Activated naive CD8-positive, alpha-beta T cell treated with anti-CD3 and anti-CD28 coated beads, Interleukin-2, amount 10 ng/mL, durations not matched to agents 7 days and 5 days (primary cell): ENCODE measurements at places on chromosomes 7 and 10. TPM values are rescaled to one million over a fixed set of nuclear protein-coding genes. Genes with fewer than 3 reads are reported as not detected.

DNA sequence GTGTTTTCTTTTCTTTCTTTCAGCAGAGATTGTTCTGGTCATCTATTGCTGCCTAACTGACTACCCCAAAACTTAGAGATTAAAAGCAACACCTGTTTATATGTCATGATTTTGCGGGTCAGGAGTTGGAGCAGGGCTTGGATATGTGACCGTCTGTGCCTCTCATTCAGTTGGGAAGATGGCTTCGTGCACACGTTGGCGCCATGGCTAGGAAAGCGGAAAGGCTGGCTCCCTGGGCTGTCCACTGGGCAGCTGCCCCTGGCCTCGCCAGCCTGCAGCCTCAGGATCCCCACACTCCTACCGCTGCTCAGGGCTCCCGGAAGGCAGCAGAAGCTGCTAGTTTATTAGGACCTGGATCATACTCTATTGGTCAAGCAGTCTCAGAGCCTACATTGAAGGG lies 638.1 kb upstream of the FOXK1 start:
- no peak for DNase-seq

DNA sequence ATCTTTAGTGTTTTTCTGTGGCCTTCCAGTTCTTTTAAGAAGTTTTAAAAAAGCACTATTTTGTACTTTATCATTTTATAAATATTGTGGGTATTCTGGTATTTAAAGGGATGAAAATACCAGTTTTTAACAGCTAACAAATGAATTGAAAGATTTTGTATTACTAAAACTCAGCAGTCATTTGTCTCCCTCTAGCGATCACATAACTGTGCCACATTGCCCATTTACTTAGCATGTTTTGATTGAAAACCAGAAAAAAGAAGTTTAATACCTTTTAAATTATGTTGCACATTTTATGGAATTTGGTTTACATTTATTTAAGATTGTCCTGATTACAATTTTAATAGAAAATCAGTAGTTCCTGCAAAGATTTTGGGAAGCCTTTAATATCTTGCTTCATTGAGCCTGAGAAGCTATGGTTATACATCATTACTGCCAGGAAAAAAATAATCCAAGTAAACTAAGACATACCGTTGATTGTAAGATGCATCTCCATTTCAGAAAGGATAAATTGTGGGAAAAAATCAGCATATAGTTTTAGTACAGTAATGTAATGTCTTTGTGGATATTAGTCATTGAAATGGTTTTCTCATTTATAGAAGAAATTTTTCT lies 34.9 kb downstream of the TAX1BP1 start:
- no peak for DNase-seq

DNA sequence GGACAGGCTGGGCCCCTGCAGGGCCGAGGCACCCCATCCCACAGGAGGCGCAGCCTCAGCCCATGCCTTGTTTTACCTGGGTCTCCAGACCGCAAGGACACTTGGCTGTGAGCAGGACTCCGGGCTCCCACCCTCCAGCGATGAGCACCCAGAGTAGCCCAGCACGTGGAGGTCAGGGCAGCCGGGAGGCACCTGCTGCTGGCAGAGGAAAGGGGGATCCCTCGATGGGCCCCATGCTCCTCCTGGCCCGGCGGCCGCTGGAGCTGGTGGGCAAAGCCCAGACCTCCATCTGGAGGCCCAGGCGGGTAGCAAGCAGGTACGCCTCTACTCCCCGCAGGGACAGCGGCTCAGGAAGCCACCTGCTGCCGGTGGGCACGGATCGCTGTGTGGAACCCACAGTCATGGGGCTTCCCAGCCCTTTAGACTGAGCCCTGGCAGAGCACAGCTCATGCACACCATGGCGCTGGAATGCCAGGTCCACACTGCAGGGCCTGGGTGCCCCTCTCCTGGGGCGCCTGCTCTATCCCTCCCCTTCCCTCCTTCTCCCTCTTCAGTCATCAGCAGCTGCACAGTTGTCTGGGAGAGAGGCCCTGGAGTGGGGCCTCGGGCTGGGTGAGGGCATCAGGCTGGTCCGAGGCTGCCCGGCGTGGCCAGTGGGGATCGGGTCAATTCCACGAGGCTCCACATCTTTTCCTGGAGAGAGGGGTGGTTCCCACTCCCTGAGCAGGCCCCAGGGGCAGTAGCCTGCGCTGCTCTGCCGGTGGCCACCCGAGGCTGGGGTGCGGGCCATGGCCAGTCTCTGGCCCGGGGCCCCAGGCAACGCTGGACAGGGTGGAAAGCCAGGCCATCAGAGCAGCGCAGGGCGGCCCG lies 65.7 kb downstream of the PWWP2B start:
- peak; percentile 33 for DNase-seq

DNA sequence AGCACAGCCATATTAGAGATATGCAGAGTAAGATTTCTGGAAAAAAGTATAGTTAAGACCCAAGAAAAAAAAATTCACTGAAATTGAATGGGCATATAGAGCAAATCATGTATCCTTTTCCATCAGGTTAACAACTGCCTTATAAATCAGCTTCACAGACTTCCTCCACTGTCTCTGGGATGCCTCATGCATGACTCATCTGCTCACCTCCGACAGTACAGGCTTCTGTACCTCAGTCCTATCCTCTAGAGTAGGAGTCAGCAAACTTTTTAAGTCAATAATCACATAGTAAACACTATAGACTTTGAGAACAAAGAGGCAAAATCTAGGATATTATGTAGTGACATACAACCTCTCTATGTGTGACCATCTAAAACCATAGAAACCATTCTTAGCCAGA lies 211.6 kb upstream of the SP8 start:
- DNase-seq, result no peak

DNA sequence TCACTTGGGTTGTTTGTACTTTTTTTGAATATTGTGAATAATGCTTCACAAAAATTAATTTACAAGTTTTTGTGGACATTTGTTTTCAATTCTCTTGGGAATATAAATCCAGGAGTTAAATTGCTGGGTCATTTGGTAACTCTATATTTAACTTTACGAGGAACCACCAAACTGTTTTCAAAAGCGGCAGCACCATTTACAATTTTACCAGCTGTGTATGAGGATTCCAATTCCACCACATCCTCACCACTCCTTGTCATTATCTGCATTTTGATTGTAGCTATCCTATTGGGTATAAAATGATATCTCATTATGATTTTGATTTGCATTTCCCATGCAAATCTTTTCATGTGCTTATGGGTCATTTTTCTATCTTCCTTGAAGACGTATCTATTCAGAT lies 4.0 kb upstream of the NUDT13 start:
- DNase-seq, result no peak

GRCh38 chr7:496528-497295 lies 22.9 kb downstream of the PDGFA start:
- DNase-seq, result no peak

- DNase-seq, result no peak
Measured at GRCh38 chr7:37817591-37817960, 30.8 kb upstream of the NME8 start.

DNA sequence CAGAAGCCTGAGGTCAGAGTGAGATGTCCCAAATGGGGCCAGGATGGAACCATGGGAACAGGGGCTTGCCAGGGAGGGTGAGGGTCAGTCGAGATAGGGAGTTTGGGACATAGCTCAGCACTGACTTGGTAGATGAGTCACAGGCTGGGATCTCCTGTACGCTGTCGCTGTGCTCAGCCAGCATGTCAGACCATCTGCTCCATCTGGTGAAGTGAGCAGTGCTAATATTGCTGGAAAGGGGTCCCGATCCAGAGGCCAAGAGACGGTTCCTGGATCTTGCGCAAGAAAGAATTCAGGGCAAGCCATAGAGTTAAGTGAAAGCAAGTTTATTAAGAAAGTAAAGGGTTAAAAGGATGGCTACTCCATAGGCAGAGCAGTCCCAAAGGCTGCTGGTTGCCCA lies 505.6 kb downstream of the GALNT17 start:
- no peak for DNase-seq

- no peak for DNase-seq
Measured at GRCh38 chr10:79101560-79102497, 33.1 kb downstream of the ZMIZ1 start.

DNA sequence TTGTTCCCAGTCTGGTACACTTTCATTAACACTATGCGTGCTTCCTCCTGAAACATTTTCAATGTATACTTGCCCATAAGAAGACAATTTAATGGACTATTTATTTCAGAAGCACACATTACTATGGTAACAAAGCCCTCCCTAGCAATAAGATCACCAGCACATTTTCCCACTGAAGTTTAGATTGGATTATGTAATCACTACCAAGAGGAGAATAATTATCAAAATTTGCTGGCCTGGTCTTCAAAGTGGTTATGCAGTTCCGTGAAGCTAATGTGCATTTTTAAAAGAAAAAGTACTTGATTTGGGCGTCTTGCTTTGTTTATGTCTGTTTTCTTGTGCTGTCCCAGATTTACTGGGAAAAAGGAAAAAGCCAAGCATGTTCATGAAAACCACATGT lies 61.9 kb downstream of the AP3M1 start:
- no peak for DNase-seq

DNA sequence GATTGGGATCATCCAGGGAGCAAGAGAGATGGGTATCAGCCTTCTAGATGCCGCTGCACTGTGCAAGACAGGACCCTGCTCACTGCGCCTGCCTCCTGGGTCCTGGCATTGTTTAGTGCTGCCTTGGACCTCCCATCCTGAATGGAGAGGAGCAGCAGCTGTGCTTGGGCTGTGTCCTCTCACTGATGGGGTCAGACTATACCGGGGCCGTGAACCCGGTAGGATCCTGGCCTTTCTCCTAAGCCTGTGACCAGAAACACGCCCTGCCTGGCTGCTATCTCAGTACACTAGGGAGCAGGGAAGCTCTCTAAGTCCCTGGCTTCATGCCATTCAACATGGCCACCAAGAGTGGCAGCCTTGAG lies 309.4 kb upstream of the ZNF32 start:
- DNase-seq, result no peak

GRCh38 chr10:11871466-11871865 lies 48.3 kb downstream of the PROSER2 start:
- no peak for DNase-seq

GRCh38 chr7:151124481-151124880 lies 38.2 kb downstream of the AGAP3 start:
- DNase-seq, result no peak

GRCh38 chr7:2515424-2516193 lies 4.0 kb upstream of the LFNG start:
- no peak for DNase-seq

DNA sequence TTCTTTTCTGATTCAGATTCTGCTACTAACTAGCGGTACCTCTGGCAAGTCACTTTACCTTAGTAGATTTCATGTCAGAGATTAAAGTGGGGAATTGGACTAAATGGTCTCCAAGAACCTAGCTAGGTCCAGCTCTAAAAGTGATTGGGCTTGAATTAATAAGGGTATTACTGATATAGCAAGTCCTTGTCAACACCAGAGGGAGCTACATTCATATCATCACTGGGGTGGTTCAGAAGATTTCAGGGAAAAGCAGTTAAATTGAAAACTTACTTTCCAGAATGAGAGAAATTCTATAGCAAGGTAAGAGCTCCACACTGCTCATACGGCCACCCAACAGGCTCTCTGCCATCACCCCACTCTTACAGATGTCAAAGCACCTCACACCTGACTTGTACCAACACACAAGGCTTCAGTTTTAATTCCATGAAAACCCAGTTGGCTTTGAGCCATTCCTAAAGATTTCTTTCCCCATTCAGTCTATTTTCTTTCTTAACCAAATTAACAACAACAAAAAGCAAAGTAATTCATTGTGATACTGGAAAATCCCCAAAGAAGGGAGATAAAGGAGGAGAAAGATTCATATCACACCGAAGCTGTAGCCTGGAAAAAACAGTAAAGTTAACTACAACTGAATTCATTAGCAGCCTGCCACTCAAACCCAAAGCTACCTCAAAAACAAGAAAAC lies 38.0 kb upstream of the SPOCK2 start:
- no peak for DNase-seq

DNA sequence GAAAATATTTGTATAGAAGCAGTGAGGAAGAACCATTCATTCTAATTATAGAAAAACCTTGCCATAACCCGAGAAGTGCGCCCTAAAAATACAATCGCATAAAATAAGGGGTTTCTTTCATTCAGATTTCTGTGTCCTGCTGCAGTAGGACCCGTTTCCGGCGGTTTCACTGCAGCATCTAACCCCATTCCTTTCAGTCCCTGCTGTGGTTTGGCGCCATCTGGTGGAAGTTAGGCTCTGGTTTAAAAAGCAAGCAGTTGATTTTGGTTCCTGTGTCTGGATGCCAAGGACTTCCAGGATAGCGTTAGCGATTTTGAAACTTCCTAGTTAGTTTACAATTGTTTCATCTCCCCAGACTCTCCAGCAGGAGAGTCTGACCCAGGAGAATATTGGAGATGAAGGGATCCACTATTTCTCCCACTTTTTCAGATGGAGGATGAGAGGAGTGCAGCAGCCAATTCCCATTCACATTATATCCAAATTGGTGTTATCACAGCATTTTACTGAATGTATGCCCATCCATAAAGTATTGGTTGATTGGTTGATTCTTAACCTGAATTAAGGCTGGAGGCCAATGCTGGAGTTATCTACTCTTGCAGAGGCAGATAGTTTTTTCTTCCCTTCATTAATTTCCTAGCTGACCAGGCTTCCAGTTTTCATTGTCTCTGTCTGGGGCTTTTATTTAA lies 128.8 kb upstream of the CACNA2D1 start:
- DNase-seq, result peak; percentile 62

DNA sequence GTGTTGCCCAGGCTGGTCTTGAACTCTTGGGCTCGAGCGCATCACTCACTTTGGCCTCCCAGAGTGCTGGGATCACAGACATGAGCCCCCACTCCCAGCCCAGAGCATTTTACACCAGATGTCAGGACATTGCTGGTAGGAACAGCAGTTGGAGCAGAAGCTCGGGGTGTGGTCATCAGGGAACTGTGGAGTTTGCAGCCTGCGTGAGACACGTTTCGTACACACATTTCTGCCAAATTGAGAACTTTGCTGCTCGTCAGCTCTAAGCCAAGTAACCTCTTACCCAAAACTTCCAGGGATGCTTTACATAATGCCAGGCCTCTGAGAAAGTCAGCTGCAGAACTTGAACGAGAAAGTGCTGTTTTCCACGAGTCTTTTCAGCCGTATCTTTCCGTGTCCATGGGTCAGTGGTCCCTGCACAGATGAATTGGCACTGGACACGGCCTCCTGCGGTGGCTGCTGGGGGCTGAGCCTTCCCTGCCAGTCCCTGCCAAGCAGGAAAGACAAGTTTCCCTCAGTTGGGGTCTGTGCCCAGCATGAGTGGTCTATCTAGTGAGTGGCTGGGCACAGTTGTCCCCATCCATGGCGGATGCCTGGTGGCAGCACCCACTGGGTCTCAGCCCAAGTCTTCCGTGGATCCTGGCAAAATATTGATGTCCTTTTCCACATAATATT lies 54.4 kb downstream of the DNAJB6 start:
- DNase-seq, result no peak

DNA sequence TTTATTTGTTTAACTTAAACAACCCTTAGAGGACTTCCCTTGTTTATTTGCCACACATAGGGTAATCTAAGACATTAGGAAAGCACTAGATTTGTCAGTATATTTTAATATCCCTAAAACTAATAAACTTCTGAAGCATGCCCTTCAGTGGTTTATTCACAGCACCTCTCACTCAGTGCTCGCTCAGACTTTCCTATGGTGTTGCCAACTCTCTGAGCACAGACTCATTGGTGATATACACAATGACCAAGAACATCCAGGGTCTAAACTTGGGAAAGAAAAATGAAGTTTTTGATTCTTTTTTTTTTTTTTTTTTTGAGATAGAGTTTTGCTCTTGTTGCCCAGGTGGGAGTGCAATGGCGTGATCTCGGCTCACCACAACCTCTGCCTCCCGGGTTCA lies 82.2 kb downstream of the RAB11FIP2 start:
- DNase-seq, result no peak

- DNase-seq, result no peak
Measured at GRCh38 chr7:50204581-50204980, 99.9 kb upstream of the IKZF1 start.

PDZD7 gene
- total RNA-seq, result 1.1 TPM

ARL3 gene
- total RNA-seq, result 4.6 TPM

VENTX gene
- 0.11 TPM for total RNA-seq

FAM241B gene
- total RNA-seq, result 11.7 TPM

HBP1 gene
- 56.4 TPM for total RNA-seq

FAM25G gene
- total RNA-seq, result not detected
